ENCODE measurements at places on chromosomes 12 and 14. TPM values are rescaled to one million over a fixed set of nuclear protein-coding genes. Genes with fewer than 3 reads are reported as not detected.

SERPINA9 gene
- polyA plus RNA-seq, result not detected

EMP1 gene
- polyA plus RNA-seq, result 140 TPM

TAS2R13 gene
- 0.59 TPM for polyA plus RNA-seq

POTEM gene
- not detected for polyA plus RNA-seq

OTX2 gene
- polyA plus RNA-seq, result not detected

HCFC2 gene
- polyA plus RNA-seq, result 21.2 TPM

SYCP3 gene
- 1.1 TPM for polyA plus RNA-seq

FGF6 gene
- not detected for polyA plus RNA-seq

RNU4-1 gene
- not detected for polyA plus RNA-seq

GPRC5D gene
- 0.69 TPM for polyA plus RNA-seq

GALNT16 gene
- 3.9 TPM for polyA plus RNA-seq

KLRC2 gene
- polyA plus RNA-seq, result 0.77 TPM
